Mesothelial cell of epicardium (in vitro differentiated cells): ENCODE measurements at places on chromosomes 6 and 20. TPM values are rescaled to one million over a fixed set of nuclear protein-coding genes. Genes with fewer than 3 reads are reported as not detected.

Gene TPX2
- total RNA-seq: 36.6 to 39.0 TPM (median 37.5 TPM) in 3 replicates

Gene KIF25
- 0.47 to 1.6 TPM (median 0.95 TPM) in 3 replicates for total RNA-seq

Gene IFT52
- total RNA-seq: 41.6 to 44.7 TPM (median 42.3 TPM) in 3 replicates

Gene LPA
- 0.93 to 2.0 TPM (median 1.3 TPM) in 3 replicates for total RNA-seq
